ENCODE measurements at places on chromosomes 11 and 22.

DNA sequence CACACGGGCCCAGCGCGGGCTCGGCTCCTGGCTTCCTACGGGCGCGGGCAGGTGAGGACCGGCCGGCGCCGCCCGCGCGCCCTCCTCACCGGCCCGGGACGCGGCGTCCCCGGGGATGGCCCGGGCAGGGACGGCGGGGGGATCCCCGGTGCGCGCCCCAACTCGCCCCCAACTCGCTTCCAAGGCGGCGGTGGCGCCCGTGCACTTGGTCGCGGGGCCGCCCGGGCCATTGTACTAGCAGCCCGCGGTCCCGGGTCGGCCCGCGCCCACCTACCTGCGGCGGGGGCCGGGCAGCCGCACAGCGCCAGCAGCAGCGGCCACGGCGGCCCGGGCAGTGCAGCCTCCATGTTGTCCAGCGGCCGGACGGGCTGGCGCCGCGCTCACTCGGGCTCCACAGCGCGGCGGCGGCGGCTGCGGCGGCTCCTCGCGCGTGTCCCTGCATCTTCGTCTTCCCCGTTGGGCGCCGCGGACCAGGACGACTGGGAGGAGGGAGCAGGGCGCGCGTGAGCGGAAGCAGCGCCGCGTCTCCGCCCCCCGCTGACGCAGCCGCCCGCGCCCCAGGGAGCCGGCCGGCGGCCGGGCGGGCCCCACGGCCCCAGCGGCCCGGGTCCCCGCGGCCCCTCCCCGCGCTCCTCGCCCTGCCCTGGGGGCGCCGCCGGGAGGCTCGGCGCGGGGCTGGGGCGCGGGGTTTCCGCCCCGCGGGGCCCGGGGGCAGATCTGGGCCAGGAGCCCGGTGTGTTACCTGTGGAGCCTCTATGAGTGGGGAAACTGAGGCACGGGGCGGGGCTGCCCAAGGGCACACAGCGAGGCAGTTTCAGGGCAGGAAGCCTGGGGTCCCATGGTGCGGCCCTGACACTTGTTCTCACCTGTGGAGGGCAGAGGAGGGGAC is 159.3 kb upstream of the GRK3 start:
- peaks cover 40% of the 10 kb centered on the region for H3K4me1 ChIP-seq
- no peaks in the 10 kb centered on the region for H3K27me3 ChIP-seq
- peak; percentile 74 for DNase-seq
- peak overlapping the region; percentile 66 for H3K4me3 ChIP-seq
- no peaks in the 10 kb centered on the region for H3K36me3 ChIP-seq
- peak overlapping the region; percentile 82 for H3K27ac ChIP-seq

DNA sequence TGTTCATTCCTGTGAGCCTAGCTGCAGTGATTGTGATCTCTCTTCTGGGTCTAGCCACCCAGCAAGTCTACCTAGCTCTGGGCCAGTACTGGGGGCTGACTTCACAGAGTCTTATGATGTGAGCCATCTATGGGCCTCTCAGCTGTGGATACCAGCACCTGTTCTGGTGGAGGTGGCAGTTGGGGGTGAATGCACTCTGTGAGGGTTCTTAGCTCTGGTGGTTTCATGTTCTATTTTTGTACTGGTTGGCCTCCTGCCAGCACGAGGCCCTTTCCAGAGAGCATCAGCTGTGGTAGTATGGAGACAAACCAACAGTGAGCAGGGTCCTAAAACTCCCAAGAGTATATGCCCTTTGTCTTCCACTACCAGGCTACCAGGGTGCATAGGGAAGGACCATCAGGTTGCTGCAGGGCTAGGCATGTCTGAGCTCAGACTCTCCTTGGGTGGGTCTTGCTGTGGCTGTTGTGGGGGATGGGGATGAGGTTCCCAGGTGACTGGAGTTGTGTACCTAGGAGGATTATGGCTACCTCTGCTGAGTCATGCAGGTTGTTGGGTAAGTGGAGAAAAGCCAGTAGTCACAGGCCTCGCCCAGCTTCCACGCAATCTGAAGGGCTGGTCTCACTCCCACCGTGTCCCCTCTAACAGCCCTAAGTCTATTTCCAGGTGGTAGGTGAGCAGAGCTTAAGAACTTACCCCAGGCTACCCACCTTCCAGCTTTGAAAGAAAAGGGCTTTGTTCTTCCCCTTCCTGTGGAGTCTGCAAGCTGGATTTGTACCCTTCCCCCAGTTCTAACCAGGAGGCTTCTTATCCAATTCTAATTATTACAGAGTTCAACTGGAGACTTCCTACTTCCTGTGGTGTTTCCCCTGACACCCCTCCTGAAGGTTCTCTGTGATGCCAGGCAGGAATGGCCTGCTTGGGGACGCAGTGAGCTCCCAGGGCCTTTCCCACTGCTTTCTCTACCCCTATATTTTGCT is 250.7 kb downstream of the LUZP2 start:
- DNase-seq, result no peak
- H3K4me3 ChIP-seq, result no peak overlapping the region
- no peak overlapping the region for H3K27ac ChIP-seq
- no peaks in the 10 kb centered on the region for H3K36me3 ChIP-seq

GRCh38 chr11:126305699-126306098 is 1.8 kb downstream of the DCPS start:
- H3K4me3 ChIP-seq, result no peak overlapping the region
- peaks cover 5% of the 10 kb centered on the region for H3K4me1 ChIP-seq
- peaks cover 15% of the 10 kb centered on the region for H3K36me3 ChIP-seq

DNA sequence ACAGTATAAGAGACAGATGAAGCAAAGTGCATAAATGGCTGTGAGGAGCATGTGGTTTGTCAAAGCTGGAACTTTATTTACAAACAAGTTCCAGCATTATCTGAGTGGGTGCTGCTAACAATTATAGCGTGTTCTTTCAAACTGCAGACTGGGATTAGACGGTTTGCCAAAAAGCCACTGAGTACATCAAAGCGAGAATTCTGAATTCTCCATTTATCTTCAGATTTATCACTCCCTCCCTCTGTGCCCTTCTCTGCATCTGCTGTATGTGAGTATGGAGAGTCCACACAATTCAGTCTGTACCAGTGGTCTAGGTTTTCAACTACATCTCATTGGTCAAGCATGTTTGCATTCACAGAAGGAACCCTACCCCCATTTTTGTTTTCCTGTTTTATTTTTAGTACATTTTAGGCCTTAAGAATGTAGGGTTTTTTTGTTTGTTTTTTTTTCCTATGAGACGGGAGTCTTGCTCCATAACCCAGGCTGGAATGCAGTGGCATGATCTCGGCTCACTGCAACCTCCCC is 18.1 kb upstream of the INCENP start:
- no peak for DNase-seq
- H3K4me3 ChIP-seq, result peak overlapping the region; percentile 36
- peak overlapping the region; percentile 86 for H3K27ac ChIP-seq
- no peaks in the 10 kb centered on the region for H3K36me3 ChIP-seq
- no peaks in the 10 kb centered on the region for H3K27me3 ChIP-seq

- no peaks in the 10 kb centered on the region for H3K36me3 ChIP-seq
- H3K27ac ChIP-seq, result no peak overlapping the region
- no peaks in the 10 kb centered on the region for H3K27me3 ChIP-seq
- no peaks in the 10 kb centered on the region for H3K4me1 ChIP-seq
Measured at GRCh38 chr11:75174781-75175370, 24.0 kb downstream of the SLCO2B1 start.

All from tibial artery (tissue), 4 donors.